ENCODE measurements at places on chromosomes 1 and 21.

DNA sequence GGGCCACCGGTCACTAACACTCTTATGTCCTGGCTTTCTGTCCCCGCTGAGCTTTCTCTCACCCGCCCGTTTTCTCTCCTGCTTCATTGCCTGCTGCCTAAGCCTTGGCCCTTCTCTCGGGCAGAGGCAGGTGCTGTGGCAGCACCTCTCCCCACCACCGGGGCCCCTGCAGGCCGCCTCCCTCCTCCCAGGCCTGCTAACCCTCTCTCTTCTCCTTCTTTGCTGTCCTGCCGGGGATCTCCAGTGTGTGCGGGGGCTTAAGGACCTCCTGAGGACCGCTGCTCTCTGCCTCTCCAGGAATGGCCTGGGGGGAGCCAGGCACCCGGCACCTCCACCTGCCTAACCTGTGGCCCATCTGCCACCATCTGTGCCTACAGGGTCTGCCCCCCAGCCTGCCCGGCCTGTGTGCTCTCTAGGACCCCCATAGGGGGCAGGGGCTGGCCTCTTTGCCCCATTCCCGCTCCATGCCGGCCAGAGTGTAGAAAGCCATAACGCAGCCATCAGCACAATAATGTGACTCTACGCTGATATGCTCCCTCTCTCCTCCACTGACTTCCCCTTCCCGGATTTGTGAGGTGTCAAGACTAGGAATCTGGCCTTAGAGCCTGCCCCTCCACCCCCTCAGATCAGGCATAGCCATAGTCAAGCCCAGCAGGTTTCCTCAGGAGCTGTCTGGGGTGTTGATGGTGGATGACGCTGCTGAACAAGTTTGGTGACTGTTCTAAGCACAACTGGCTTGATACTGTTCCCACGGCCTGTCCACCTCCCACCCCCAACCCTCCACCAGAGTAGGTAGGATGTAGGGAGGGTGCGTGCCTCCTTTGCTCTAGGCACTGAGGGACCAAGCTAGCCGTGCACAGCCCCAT, 6.1 kb upstream of the SFN start:
- peaks cover 5% of the 10 kb centered on the region for H3K36me3 ChIP-seq
- H3K4me1 ChIP-seq = no peaks in the 10 kb centered on the region
- no peak for DNase-seq

DNA sequence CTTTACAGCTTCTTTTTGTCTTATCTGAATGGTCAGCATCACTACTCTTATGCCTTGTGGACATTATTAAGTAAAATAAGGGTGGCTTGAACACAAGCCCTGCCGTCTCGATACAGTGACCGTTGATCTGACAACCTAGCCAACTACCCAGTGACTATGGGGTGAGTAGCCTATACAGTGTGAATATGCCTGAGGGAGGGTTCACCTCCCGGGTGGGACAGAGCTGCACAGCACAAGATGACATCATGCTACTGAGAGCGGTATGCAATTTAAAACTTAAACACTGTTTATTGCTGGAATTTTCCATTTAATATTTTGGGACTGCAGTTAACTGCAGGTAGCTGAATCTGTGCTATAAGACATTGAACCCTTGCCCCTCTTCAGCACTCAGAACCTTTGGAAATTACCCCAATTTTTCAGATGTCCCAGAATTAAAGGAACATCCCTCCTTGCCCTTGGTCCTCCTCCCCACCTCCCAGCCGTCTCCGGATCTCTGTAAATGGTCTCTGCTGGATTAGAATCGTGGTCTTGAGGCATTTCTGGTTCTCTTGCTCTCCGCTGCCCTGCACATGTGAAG, 618.5 kb downstream of the PTPRU start:
- no peaks in the 10 kb centered on the region for H3K4me1 ChIP-seq
- DNase-seq = no peak
- H3K4me3 ChIP-seq = no peak overlapping the region
- no peak overlapping the region for H3K27ac ChIP-seq
- peaks cover 22% of the 10 kb centered on the region for H3K27me3 ChIP-seq
- H3K36me3 ChIP-seq = no peaks in the 10 kb centered on the region

DNA sequence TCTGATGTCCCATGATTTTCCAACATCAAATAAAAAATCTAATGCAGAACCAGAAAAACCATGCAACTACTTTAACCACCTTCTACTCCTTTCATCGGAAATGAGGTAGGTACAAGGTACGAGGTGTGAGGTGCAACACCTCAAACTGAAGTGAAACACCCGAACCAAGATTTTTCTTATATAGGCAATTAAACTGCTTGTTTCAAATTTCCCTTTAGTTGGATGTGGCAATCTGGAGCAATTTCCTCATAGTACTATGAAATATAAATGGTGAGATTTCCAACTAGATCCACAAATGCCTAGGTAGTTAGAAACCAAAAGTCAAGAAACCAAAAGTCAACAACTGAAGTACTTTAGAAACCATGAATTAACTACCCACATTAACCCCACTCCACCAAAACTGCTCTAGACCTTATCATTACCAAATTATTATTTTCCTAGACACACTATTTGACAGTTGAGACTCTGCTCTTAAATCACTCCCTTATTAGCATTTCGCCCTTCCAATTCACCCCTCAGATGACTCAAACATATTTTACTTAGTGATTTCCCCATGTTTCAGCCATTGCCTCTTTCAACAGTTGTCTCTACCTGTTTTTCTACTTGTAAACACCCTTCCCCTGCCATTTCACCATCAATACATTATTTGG, 37.8 kb downstream of the FUBP1 start:
- no peaks in the 10 kb centered on the region for H3K36me3 ChIP-seq
- H3K4me3 ChIP-seq = no peak overlapping the region
- no peaks in the 10 kb centered on the region for H3K4me1 ChIP-seq
- H3K27ac ChIP-seq = no peak overlapping the region

DNA sequence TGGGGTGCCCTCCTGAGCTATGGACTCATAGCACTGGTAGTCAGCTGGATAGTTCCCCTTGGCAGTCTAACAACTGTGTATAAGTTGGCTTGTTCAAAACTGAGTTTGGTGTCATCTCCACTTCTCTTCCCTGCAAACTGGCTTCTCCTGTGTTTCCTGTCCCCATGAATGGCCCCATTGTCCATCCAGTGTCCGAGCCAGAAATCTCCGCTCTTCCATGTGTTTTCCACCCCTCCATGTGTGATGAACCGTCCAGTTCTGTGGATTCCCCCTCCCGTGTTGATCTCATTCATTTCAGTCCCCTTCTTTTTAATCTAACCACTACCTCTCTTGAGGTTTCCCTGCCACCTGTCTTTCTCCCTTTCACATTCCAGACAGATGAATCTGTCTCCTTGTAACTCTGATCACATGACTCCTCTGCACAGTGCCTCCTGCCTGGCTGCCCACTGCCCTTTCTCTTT, 195.7 kb downstream of the ROR1 start:
- no peak overlapping the region for H3K27ac ChIP-seq
- no peak for DNase-seq
- no peak overlapping the region for H3K4me3 ChIP-seq

- H3K4me1 ChIP-seq = no peaks in the 10 kb centered on the region
- no peak overlapping the region for H3K27ac ChIP-seq
- no peaks in the 10 kb centered on the region for H3K27me3 ChIP-seq
- H3K36me3 ChIP-seq = no peaks in the 10 kb centered on the region
Observed at GRCh38 chr1:65341381-65341780, 32.0 kb downstream of the DNAJC6 start.

- DNase-seq = no peak
- no peaks in the 10 kb centered on the region for H3K27me3 ChIP-seq
- no peak overlapping the region for H3K4me3 ChIP-seq
Observed at GRCh38 chr1:208924928-208925327, 658.6 kb upstream of the CAMK1G start.

- no peak for DNase-seq
- no peaks in the 10 kb centered on the region for H3K4me1 ChIP-seq
- H3K36me3 ChIP-seq = no peaks in the 10 kb centered on the region
- no peaks in the 10 kb centered on the region for H3K27me3 ChIP-seq
- peak overlapping the region; percentile 95 for H3K27ac ChIP-seq
Observed at GRCh38 chr1:94327001-94327690, 89.8 kb upstream of the ARHGAP29 start.

- H3K36me3 ChIP-seq = no peaks in the 10 kb centered on the region
- H3K4me1 ChIP-seq = no peaks in the 10 kb centered on the region
- H3K27ac ChIP-seq = no peak overlapping the region
- H3K27me3 ChIP-seq = peaks cover 28% of the 10 kb centered on the region
- no peak for DNase-seq
- no peak overlapping the region for H3K4me3 ChIP-seq
Observed at GRCh38 chr21:33058957-33059356, 11.0 kb upstream of the OLIG1 start.

GRCh38 chr1:223474804-223475203, 81.6 kb downstream of the CCDC185 start:
- no peak overlapping the region for H3K27ac ChIP-seq
- H3K36me3 ChIP-seq = no peaks in the 10 kb centered on the region
- no peak for DNase-seq
- no peaks in the 10 kb centered on the region for H3K27me3 ChIP-seq
- H3K4me1 ChIP-seq = no peaks in the 10 kb centered on the region

DNA sequence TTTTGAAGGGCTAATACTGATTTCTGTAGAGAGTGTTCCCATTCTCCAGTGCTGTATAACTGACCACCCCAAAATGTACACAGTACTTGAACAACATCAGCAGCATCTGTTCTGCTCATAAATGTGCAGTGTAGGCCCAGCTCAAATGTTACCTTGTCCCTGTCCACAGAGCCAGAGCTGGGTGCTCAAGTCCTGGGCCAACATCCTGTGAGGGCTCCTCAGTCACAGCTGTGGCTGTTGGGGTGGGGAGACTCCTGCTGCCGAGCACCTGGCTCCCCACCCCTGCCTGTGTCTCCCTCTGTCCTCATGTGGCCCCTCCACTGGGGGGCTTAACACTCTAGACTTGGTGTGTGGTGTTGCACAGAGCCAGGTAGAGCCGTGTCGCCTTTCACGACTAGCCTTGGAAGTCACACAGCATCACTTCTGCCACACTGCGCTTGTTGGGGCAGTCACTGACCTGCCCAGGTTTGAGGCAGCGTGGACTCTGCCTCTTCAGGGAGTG, 30.5 kb downstream of the DIP2A start:
- H3K27ac ChIP-seq = no peak overlapping the region
- no peak for DNase-seq
- no peaks in the 10 kb centered on the region for H3K36me3 ChIP-seq
- H3K4me1 ChIP-seq = no peaks in the 10 kb centered on the region
- no peak overlapping the region for H3K4me3 ChIP-seq

DNA sequence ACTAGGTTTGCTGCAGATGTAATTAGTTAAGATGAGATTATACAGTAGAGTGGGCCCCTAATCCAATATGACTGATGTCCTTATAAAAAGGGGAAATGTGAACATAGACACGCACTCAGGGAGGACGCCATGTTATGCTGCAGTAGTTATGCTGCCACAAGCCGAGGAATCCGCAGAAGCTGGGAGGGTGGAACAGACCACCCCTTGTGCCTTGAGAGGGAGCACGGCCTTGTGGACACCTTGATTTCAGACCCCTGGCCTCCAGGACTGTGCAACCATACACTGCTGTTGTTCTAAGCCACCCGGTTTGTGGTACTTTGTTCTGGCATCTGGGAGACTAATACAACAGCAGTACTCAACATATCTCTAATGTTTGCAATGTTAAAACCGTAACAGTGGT, 57.9 kb upstream of the HIVEP3 start:
- no peak for DNase-seq
- no peak overlapping the region for H3K4me3 ChIP-seq
- H3K27me3 ChIP-seq = no peaks in the 10 kb centered on the region
- no peaks in the 10 kb centered on the region for H3K36me3 ChIP-seq

GRCh38 chr1:241666419-241666818, 14.3 kb downstream of the WDR64 start:
- no peaks in the 10 kb centered on the region for H3K27me3 ChIP-seq

DNA sequence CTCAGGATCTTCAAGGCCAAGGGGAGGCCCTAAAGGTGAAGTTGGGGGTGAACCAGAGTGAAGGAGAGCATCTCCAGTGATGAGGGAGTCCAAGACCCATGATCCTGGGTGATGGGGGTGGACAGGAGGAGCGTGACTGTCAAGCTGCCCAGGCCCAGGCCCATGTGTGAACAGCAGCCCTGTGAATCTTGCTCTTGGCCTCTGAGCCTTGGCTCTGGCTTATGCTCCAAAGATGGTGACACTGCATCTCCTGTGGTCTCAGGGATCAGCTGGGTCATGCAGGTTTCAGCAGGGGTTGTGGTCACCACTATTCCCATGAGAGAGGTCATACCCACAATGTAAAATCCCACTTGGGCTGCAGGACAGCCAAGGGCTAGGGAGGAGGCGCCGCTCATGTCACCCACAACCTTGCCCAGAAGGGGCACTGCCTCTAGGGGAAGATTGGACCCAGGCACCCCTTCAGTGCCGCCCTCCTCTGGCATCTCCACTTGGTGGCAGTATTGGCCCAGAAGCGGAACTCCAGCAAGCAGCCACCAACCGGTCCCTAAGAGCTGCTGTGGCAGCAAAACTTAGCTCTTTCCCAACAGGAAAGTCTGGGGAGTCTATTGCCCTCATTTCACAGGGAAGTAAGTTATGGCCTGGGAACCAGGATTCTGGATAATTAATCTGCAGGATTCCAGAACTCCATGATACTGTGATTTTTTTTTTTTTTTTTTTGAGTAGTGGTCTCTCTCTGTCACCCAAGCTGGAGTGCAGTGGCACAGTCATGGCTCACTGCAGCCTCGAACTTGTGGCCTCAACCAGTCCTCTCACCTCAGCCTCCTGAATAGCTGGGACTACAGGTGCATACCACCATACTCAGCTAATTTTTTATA, 7.5 kb upstream of the WNT3A start:
- H3K4me3 ChIP-seq = no peak overlapping the region
- H3K27me3 ChIP-seq = peaks cover 27% of the 10 kb centered on the region
- no peaks in the 10 kb centered on the region for H3K4me1 ChIP-seq
- no peak overlapping the region for H3K27ac ChIP-seq

DNA sequence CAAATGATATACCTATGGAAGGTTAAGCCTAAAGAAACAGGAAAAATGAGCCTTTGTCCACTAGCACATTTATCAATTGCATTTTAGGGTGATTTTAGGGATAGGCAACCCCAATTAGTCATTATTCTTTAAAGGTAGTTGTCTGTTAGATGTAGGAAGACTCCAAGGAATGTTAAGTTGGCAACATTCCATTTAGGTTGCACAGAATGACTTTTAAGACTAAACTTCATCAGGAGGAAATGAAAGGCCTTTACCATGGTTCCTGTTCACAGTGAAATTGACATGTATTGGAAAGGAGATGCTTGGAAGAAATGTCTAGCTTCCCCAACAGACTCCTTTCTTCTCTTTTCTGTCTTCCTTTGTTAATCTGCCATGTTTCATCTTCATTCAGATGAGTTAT, 1.6 kb upstream of the APOBEC4 start:
- no peak for DNase-seq
- no peak overlapping the region for H3K27ac ChIP-seq
- no peaks in the 10 kb centered on the region for H3K27me3 ChIP-seq
- H3K4me1 ChIP-seq = no peaks in the 10 kb centered on the region
- H3K4me3 ChIP-seq = no peak overlapping the region

GRCh38 chr21:31364253-31364945, 20.3 kb upstream of the TIAM1 start:
- no peak overlapping the region for H3K27ac ChIP-seq
- no peak for DNase-seq
- H3K27me3 ChIP-seq = no peaks in the 10 kb centered on the region
- H3K4me1 ChIP-seq = no peaks in the 10 kb centered on the region
- no peaks in the 10 kb centered on the region for H3K36me3 ChIP-seq

- peak overlapping the region; percentile 100 for H3K27ac ChIP-seq
- no peaks in the 10 kb centered on the region for H3K4me1 ChIP-seq
Observed at GRCh38 chr1:24643363-24644099, 429 bp downstream of the SRRM1 start.

- H3K27me3 ChIP-seq = no peaks in the 10 kb centered on the region
- no peak for DNase-seq
- H3K4me1 ChIP-seq = no peaks in the 10 kb centered on the region
- no peaks in the 10 kb centered on the region for H3K36me3 ChIP-seq
- no peak overlapping the region for H3K27ac ChIP-seq
Observed at GRCh38 chr1:29326123-29326522, 89.8 kb downstream of the PTPRU start.

Data from breast epithelium (tissue), 4 donors.